ENCODE measurements at places on chromosomes 6 and 20. TPM values are rescaled to one million over a fixed set of nuclear protein-coding genes. Genes with fewer than 3 reads are reported as not detected.

PLN gene
- polyA plus RNA-seq = 4.4 TPM

KCNK17 gene
- 0.35 TPM for polyA plus RNA-seq

SRC gene
- polyA plus RNA-seq = 47.6 TPM

QRSL1 gene
- 16.7 TPM for polyA plus RNA-seq

BMP2 gene
- 16.6 TPM for polyA plus RNA-seq

METTL24 gene
- polyA plus RNA-seq = 14.6 TPM

SRMS gene
- polyA plus RNA-seq = 0.14 TPM

GRCh38 chr20:42846784-42847490 is 342.8 kb downstream of the PTPRT start:
- DNase-seq = no peak

GRCh38 chr6:66985816-66986215 is 1278.8 kb upstream of the EYS start:
- DNase-seq = no peak

- DNase-seq = no peak
These were observed 9.9 kb upstream of the SCGN start for GRCh38 chr6:25641940-25642666.

DNA sequence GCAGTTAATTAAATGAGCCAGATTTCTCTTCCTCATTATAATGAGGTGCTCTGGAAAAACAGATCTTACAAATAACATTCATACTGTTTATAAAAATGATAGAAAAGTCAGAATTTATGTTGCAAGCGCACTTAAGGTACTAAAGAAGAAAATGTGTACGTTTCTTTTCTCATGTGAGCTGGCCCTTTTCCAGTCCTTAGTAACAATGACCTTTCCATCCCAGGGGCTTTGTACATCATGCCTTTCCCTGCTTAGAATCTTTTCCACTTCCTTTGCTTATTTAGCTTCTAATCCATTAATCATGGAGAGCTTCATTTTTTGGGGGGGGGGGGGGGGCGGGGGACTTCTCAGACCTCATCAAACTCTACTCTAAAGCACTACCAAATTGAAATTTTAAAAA is 4.8 kb downstream of the FBXO5 start:
- no peak for DNase-seq

DNA sequence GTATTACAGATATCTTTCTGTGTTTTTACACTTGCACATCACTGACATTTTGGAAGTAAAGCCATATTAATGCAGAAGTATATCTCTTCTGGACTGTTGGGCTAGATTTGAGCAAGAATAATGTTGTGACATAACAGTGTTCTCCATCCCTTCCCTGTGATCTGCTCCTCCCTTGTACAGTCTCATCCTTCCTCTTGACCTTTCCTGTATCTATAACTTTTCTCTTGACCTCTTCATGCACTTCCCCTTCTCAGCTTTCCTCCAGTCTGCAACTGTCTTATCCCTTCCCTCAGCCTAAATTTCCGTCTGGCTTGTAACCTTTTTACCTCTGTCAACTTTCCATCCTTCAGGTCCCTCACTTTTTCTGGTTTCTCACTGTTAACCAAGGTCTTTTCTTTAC is 29.8 kb downstream of the NCOA3 start:
- DNase-seq = no peak

DNA sequence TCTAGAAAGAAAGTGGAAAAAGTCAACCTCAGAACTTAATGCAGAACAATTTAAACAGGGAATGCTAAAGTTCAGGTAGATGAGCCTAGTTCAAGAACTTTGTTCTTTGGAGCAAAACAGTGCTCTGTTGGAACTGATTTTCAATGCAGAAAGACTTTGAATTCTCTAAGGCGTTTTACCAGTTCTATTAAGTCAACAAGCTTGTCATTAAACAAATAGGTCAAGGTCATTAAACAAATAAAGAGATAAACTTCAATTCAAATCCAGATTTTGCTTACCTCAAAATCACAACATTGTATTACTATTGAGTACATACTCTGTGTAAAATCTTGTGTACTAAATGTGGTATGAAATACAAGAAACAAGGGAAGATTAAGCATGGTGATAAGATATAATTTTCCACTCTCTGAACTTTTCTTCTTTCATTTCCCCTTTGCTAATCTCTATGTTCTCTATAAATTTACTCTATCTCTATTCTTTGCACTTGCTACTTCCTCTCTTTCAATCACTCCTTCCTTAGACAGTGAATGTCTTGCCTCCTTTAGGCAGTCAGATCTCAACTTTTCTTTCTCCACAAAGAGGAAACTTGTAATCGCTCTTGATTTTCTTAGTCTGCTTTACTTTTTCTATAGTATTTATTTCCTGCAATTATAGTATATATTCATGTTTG is 160.8 kb upstream of the KHDRBS2 start:
- DNase-seq = no peak

DNA sequence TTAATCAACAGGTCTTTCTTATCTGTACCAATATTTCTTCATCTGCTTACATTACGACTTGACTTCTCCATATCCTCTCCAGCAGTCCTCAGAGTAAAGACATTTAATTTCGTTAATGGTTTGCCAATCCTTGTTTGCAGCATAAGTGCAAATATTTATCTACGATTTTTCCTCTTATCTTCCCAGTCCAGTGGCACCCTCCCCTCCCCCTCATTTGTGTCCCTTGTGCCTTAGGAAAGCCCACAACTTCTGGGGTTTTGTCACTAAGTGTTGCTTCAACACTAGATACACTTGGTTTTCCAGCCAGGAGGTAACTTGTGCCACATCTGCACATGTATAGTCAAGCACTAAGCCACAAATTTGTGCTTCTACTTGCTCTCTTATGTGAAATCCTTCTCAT is 327.2 kb downstream of the CBLN4 start:
- no peak for DNase-seq

- no peak for DNase-seq
These were observed 58.0 kb upstream of the TMEM200A start for GRCh38 chr6:130307752-130308361.

DNA sequence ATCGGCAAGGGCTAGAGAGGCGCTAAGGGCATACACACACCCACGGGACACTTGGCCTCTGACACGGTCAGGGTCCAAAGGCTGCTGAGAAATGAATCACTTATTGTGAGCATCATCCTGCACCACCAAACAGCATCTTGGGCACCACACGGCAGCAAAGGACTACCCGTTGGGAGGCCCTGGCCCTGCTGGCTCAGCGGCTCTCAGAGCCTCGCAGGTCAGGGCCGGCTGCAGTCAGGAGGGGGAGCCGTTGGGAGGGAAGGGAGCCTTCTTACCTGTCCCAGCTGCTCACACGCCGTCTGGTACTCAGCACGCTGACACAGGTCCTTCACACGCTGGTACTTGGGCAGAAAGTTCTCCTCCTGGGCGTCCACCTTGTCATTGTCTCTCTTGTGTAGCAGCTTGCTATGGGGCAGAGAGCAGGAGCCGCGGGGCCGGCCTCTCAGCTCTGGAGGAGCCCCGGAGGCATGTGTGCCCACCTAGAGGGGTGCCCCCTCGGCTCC is 109.0 kb downstream of the SULF2 start:
- no peak for DNase-seq

DNA sequence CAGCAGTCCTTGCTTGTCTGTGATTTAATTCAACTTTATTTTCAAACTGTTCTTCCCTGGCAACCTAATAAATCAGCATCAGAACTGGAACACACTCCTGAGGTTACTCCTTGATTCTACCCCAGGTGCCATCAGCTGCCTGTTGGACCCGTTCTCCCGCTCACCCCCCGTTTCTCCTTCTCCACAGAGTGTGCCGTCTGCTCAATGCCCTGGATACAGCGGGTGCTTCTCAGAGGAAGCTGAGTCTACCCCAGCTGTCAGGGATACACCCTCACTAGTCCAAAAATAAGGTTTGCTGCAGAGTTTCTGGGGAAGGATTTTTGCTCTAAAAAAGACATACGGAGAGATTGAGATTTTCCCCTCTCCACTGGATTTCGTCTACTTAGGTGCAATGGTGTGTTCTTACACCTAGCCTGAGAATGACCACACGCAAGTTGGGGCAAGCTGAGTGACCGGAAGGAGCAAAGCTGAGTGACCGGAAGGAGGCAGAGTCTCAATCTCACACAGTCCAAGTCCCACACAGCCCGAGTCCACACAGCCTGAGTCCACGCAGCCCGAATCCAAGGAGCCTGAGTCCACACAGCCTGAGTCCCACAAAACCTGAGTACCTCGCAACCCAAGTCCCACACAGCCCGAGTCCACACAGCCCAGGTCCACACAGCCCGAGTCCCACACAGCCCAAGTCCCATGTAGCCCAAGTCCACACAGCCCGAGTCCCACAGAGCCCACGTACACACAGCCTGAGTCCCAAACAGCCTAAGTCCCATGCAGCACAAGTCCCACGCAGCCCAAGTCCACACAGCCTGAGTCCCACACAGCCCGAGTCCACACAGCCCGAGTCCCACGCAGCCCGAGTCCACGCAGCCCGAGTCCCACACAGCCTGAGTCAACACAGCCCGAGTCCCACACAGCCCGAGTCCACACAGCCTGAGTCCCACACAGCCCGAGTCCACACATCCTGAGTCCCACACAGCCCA is 58.6 kb upstream of the DACT2 start:
- no peak for DNase-seq

DNA sequence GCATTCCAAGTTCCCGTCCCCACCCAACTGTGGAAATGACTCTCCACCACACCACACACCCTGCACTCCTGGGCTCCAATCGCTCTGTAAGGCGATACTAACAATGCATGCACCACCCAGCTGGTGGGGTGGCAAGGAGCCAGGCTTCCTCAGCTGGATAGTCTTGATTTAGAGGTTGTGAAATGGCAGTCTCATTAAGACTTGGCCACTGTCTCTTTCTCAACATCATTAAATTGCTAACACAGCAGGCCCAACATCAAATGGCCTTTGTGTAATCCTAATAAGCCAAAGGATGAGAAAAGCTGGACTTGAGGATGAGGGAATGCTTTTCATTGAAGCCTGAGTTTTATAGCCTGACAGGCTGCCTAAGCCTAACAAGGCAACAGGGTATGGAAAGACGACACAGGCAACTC is 223.7 kb downstream of the GMDS start:
- DNase-seq = no peak

DNA sequence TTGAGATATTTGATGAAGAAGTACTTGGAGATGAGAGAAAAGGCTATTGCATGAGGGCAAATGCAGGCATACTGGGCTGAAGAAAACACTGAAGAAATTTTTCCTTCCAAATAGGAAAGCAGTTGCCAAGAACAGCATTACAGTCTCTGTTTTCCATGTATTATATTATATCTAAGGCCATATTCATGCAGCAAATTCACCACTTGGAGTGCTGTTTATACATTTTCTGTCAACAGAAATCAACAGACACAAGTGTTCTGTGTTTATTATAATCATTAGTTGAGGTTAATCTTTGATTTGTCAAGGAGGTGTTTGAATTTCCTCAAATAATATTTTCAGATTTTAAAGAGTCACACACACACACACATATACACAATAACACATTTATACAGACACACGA is 268.8 kb upstream of the PLCB4 start:
- DNase-seq = no peak

GRCh38 chr20:31681769-31682168 is 40.9 kb downstream of the BCL2L1 start:
- DNase-seq = no peak

- DNase-seq = no peak
These were observed 26.4 kb upstream of the BHLHE23 start for GRCh38 chr20:63032861-63033793.

- no peak for DNase-seq
These were observed 122.7 kb downstream of the GFRAL start for GRCh38 chr6:55450005-55450404.

DNA sequence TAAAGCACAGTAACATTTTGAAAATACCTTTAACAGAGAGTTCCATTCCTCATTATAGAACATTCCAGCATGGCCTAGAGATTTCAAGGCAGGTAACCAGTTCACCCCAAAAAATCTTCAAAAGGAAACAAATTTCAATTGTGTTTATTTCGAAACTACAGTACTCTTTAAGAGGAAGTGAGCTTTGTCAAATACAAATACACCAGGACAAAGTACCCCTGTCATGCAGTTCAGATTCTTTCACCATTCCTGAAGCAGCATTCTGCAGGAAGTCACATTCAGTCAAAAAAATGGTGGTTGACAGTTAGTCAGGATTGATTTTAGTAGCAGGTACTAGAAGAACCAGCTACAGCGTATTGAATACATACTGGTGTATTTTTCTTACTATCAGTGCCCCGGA is 89.6 kb upstream of the RIN2 start:
- no peak for DNase-seq

GRCh38 chr6:2378891-2379652 is 133.7 kb upstream of the GMDS start:
- DNase-seq = no peak

GRCh38 chr6:159398633-159399032 is 229.4 kb downstream of the FNDC1 start:
- DNase-seq = no peak

Data from renal cortex interstitium (tissue), 15 donors.